Hematopoietic multipotent progenitor cell treated with erythropoietin and hydrocortisone succinate and interleukin-3 and kit ligand, for 8 days (in vitro differentiated cells): ENCODE measurements at places on chromosomes 1 and 21.

- no peak for DNase-seq
Measured at GRCh38 chr1:5873556-5873955, 118.7 kb downstream of the NPHP4 start.

GRCh38 chr21:30337772-30338171, 278 bp upstream of the KRTAP27-1 start:
- DNase-seq, result no peak

DNA sequence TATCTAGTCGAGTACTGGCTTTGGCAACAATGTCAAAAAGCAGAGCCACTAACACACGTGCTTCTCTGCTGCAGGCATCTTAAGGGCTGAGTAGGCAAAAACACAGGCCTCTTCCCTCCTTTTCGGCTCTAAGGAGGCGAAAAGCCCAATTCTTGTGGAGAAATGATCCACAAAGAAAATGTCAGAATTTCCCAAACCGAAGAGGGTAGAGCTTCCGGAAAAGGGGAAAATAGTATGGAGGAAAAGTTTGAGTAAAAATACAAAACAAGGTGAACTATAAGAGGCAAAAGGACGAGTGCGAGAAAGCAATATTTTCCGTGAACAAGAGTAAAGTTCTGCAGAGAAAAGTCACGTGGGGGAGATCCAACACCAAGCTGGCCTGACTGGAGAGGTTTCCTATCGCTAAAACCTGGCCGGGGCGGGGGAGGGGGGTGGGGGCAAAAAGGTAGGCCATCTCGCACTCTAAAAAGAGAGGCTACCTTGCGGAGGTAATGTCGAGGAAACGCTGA, 551 bp downstream of the ZRANB2 start:
- peak; percentile 59 for DNase-seq

DNA sequence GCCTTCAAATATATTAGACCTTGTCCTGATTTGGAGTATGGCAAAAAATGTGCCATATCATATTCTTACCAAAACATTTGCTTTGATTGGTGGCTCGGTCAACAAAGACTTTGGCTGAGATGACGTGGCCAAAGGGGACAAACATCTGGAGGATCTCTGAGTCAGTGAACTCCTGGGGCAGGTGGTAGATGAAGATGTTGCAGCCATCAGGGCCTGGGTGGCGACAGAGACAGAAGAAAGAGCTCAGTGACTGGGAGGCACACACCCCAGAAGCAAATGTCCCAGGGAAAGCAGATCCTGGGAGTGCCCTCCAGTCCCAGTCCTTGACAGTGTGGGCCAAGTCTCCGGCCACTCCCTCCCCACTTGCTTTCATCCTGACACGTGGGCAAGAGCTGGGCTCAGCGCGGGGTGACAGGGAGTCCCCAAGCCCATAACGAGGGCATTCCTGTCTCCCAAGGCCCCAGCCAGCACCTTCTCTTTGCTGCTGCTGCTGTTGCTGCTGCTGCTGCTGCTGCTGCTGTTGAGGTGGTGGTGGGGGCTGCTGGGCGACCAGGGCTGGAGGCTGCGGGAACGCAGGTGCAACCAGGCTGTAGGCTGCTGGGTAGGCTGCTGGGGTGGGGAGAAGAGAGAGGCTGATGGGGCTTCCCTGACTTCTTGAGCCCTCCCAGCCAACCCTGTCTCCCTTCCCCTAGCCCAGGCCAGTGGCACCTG, 10.7 kb downstream of the CELF3 start:
- DNase-seq, result no peak

GRCh38 chr1:30888391-30888790, 20.2 kb downstream of the SDC3 start:
- no peak for DNase-seq

DNA sequence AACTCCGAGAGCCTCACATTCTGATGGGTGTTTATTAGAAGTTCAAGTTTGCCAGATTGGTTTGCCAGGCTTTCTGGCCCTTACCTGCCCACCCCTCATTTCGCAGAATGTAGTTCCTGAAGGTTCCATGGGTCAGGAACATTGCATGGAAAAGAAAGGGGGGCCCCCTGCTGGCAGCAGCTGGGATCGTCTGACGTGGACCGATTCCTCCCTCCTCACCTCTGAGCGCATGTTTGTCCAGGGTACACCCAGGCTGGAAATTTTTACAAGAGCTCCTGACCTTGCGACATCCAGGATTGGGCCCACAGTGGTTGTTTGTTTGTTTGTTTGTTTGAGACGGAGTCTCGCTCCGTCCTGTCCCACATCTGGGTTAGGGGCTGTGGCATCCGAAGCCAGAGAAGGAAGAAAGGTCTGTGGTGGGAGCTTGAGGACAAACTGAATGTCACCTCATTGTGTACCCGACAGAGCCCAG, 126.0 kb upstream of the TMEM51 start:
- peak; percentile 23 for DNase-seq

DNA sequence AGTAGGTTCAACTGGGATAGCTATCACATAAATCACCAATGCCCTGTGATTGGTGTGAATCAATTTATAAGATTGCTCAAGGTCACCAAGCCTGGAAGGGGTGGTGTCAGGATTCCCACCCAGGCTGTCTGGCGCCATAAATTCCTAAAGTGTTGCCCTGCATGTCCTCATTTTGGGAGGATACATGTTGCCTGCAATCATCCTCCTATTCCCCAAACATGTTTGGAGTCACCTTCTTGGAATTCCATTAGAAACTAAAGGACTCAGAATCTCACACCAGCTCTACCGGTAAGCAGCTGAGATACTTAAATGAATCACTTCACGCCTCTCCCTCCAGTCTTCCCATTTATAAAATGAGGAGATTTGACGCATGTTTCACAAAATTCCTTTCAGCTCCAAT, 54.1 kb upstream of the SLC45A1 start:
- no peak for DNase-seq

- DNase-seq, result no peak
Measured at GRCh38 chr1:218298398-218298797, 13.3 kb downstream of the RRP15 start.

GRCh38 chr1:44236490-44237272, 23.4 kb downstream of the DMAP1 start:
- DNase-seq, result no peak

- no peak for DNase-seq
Measured at GRCh38 chr1:203202431-203203245, 16.1 kb upstream of the CHI3L1 start.

DNA sequence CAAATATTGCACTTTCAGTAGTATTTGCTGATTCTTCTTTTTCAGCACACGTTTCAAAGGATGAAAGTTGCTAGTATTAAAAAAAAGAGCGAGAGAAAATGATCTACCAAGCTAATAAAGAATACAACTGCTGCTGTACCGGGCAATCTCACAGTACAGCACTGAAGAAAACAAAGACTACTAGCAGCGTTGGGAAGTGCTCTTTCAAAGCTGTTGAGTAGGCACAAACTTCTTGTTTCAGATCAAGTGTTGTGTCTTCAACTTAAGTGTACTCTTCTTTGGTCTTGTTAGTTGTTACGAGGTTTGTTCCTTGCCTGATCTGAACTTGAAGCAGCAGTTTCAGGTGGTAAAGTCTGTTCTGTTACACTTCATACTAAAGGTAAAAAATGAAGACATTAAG, 7.9 kb downstream of the CSDE1 start:
- no peak for DNase-seq

DNA sequence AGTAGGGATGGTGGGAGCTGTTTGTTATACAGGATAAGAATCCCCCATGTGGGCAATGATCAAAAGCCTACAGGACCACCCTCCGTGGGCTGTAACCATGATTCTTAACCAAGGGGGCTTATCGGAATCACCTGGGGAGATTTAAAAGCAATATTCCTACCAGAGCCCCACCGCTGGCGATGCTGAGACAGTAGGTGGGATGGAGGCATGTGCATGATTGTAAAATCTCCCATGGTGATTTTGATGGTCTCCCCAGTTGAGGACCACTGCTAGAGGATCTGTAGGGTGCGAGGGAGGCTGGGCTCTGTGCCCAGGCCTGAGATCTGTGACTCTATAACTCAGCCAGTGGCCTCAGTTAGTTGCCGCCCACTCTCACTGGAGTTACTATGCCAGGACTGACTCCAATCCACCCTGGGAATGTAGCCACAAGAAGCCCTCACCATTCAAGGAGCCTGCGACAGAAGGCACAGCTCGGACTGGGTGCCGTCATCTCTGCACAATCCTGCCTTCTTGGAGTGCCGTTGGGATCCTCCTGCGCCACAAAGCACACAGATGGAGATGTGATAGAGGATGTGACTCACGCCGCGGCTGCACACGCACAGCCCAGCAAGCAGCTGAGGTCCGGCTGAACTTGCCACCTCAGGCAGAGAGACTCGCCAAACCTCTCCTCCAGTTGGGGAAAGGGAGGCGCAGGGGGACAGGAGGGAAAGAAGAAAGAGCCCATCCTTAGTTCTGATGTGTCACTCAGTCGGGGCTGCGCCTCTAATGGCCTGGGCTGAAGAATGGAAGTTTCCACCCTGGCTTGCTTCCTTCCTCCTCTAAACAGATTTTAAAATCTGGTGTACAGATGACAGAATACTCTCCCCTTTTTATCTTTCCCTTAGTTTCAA, 26.5 kb downstream of the AKNAD1 start:
- DNase-seq, result no peak

GRCh38 chr1:159501082-159501481, 34.7 kb downstream of the OR10J5 start:
- DNase-seq, result no peak

DNA sequence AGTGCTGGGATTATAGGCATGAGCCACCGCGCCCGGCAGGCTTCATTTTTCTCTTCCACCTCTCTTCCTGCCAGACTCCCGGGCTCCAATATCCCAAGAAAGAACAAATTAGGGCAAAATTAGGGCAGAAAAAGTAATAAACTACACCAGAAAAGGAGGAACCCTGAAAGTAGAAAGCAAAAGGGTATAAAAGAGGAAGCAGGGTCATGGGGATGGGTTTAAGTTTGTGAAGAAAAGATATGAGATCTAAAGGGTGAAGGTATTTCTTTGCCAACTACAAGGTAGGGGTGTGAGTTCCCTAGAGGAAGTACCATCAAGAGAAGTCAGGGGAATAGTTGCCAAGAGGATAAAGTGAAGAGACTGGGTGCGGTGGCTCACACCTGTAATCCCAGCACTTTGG, 9.9 kb downstream of the PTPN22 start:
- no peak for DNase-seq

DNA sequence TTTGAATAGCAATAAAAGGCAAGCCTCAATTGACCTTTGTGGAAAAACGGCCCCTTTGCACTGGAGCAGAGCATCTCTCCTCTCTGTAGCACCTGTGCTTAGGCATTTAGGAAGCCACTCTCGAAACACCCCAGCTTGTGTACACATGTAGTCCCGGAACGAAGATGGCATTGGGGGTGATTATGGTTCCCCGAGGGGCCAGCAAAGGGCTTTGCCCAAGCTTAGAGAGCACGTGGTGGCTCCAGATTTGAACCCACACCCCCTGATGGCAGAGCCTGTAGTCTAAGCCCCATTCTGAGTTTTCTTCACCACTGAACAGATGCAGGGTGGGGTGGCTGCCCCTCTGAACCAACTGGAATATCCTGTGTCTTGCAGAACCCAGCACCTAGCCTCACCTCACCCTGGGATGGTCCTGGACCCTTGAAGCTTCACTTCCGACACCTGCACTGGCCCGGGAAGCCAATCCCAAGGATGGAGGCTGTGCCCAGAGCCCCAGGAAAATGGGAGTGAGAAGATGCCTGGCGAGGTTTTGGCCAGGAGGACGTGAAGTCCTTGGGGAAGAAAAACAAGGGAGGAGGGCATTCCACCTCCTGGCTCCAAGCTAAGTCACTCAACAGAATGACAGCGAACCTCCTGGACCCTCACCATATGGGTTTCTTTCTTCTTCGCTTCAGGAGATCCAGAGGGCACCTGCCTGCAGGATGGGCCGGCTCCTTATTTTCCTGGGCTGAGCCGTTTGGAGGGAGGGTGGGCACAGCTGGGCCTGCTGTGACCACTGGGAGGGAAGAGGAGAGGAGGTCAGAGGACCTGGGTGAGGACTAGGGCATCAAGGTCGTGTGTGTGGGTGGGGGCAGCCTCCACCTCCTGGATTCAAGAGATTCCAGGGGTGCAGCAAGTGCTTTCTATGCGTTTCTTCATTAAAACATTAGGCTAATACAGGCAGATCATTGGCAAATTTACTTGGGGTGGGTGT, 37.7 kb downstream of the IGFN1 start:
- DNase-seq, result no peak

GRCh38 chr1:183580281-183580682, 10.0 kb downstream of the NCF2 start:
- DNase-seq, result peak; percentile 52

- peak; percentile 71 for DNase-seq
Measured at GRCh38 chr1:111032295-111032897, 68.7 kb upstream of the LRIF1 start.

DNA sequence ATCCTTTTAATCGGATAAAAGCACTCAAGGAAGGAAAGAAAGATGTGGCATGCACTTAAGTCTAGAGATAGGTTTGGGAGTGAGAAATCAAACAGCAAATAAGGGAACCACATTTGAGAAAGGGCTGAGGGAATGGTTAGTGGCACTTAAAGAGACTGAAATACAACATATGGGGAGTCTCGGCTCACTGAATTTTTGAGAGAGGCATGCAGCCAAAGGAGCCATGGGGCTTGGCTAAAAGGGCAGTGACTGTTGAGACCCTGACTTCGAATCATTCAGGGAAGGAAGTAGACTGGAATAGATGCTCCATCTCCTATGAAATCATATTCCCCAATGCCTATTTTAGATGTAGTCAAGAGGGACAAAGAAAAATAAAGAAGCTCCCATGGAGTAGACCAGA, 58.3 kb upstream of the HAO2 start:
- no peak for DNase-seq

GRCh38 chr1:160429125-160429561, 28.8 kb downstream of the VANGL2 start:
- no peak for DNase-seq

DNA sequence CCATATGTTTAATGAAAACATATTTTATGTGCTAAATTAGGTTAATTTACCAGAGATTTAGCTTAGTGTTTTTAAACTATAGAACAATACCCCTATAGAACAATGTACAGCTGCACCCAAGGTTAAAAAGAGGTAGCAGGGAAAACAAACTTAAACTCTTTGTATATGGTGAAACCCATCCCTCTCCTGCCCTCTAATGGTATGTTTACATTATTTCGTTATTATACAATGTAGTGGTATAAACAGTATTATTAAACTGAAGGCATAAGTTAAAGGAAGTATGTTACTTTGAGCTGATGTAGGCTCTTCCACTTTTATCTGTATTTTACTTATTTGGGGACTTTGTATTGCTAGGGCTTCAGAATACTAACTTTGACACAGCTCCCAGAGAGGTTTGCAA, 16.7 kb upstream of the ZYG11A start:
- peak; percentile 49 for DNase-seq

- DNase-seq, result no peak
Measured at GRCh38 chr1:52668711-52669110, 29.4 kb downstream of the COA7 start.
